ENCODE measurements at places on chromosomes 5 and 9.

DNA sequence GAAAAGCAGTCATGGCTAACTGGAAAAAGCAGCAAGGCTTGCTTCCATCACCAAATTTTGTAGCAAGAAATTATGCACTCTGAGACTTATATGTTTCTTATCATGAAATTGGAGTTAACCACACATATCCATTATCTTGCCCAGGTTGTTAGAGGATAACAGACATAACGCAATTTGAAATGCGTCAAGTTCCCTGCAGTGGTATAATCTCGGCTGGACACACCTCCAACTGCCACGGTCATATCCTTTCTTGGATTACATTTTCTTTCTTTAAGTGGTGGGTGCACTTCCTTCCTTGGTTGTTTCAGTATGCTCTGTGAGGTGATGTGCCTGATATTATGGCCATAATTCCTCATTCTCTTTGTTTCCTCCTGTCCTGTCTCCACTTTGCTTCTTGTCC is 695.0 kb upstream of the DMAC1 start:
- DNase-seq, result no peak

DNA sequence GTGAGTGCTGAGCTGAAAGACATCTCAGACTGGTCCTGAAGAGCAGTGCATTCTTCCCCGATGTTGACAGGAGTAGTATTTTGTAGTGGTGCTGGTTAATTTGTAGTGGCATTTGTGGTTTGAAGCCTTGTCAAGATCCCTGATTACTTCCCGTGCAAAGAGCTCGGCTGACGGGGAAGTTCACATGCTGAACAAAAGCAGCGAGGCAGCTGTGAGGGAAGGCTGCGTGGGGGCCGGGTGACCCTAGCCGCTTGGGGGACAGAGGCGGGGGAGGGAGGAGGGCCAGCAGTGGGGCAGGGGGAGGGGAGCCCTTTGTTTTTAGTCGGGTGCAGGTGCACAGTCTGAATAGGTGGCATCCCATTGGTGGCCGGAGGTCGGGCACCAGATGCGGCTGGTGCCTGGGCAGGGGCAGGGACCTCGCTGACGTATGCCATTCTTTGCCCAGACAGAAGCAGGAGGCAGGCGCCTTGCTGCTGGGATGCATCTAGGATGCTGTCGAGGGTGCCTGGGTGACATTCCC is 64.7 kb downstream of the CRB2 start:
- DNase-seq, result no peak

- DNase-seq, result peak; percentile 27
Measured at GRCh38 chr5:73438645-73439470, 9.7 kb downstream of the FOXD1 start.

GRCh38 chr5:92969191-92969780 is 611.7 kb downstream of the NR2F1-AS1 start:
- DNase-seq, result no peak

All from fibroblast of skin of right biceps (primary cell).